ENCODE measurements at places on chromosomes 3 and 15.

DNA sequence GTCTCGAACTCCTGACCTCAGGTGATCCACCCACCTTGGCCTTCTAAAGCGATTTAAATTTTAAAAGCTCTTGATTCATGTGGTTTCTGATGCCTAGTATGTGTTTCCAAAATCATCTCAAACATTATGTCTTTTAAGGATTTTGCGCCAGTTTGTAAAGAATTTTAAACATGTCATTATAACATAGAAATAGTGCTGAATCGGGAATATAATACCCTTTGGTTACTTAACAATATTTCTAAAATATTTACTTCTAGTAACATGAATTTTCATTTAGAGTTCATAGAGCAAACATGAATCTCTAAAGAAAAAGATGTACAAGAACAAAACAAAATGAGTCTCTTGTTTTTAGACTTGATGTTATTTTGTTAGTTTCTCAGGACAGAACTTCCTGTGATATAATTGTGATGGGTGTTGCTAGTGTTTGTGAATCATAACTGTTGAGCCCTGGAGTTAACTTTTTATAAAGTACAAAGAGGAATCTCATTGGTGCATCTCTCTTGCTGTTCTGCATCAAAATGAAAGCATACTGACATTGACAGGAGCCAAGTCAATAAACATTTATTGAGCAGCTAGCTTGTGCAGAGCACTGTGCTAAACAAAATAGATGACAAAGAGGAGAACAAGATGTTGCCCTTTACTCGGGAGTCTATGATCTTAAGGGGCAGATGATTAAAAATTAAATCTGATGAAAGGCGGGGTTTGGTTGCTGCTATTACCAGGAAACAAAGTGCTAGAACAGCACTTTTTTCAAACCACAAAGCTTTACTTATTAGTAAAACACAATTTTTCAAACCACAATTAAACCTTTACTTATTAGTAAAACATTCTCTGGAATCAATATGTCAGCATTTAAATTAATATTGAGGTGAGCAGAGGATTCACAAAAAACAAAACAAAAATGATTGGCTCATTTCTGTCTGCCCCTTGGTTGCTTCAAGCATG is 73.4 kb downstream of the MME start:
- no peak for ATAC-seq

DNA sequence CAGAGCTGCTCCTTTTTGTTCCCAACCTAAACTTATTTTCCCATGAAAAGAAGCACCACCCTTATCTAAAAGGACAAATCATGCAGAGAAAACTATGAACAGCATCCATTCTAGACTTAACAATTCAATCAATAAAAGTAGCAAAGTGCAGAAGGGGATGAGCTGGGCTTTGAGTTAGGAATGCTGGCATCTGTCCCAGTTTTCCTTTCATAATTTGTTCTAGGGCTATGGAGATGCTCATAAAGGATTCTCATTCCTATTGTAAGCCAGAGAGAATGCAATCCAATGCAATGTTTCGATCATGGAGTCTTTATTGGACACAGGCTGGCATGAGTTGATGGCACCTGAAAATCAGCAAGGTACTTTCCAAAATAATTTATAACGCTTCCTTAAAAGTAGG is 330.6 kb downstream of the VPS13C start:
- ATAC-seq = no peak

DNA sequence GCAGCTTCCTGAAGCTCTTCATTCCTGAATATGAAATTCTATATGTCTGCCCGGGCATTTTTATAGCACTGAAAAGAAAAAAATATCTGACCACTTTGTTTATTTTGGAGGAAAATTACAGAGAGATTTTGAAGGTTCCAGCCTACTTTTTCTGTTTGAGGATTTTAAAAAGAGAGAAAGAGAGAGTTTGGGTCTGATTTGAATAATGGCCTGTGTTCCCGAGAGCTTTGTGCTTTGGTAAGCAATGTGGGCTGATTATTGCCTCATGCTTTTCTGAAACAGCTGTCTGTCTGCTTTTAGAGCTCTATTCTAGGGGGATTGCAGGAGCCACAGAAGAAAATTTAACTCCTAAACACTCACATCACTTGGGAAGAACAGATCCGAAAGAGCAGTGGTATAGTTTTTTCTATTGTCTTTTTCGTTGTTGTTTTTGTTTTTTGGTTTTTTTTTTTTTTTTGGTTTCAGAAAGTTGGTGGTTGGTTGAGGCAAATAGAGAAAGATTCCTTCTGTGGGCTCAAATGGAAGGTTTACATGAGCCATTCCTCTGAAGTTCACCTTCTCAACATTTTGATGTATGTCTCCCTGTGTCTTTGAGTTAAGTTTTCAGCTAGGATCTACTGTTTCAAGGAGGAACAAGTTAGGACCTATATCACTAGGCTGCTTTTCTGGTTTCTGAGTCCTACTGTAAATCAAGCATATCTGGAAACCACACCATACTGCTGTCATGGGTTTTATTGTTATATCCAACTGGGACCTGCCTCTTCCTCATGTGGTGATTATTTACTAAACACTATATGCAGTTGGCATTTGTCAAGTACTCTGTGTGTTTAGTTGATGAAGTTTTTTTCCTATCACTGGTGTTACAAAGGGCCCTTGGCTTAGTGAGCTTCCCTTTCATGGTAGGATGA is 178.9 kb downstream of the KCNMB2 start:
- ATAC-seq = no peak

DNA sequence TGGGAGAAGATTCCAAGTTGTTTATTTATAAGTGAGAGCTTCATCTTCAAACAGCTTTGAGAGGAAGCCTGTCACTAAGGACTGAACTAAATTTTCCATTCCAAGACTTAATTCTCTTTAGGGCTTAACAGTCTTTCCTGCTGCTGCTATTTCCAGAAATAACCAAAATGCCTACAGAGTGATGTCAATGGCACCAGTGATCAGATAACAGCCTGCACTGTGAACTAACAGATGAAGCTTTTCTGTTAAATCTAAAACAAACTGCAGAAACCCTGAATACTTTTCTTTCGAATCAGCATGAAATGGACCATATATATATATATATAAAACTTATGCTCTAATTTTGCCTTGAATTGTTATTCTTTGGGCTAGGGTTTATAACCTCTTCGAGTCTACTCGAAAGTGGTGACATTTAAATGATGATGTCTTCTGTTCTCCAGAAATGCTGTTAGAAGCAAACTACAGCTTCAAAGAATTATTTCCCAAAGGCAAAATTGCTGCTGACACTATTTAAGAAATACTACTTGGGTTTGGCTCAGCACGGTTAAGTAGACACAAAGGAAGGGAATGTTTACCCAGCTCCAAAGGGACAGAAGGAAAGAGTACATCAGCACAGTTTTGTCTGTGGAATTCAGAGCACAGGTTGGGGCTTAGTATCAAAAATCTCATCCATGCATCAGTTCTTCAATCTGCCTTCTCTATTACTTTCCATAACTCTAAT is 238.5 kb upstream of the LRRN1 start:
- no peak for ATAC-seq

GRCh38 chr3:197960694-197961581 is 921 bp downstream of the LMLN start:
- ATAC-seq = no peak

DNA sequence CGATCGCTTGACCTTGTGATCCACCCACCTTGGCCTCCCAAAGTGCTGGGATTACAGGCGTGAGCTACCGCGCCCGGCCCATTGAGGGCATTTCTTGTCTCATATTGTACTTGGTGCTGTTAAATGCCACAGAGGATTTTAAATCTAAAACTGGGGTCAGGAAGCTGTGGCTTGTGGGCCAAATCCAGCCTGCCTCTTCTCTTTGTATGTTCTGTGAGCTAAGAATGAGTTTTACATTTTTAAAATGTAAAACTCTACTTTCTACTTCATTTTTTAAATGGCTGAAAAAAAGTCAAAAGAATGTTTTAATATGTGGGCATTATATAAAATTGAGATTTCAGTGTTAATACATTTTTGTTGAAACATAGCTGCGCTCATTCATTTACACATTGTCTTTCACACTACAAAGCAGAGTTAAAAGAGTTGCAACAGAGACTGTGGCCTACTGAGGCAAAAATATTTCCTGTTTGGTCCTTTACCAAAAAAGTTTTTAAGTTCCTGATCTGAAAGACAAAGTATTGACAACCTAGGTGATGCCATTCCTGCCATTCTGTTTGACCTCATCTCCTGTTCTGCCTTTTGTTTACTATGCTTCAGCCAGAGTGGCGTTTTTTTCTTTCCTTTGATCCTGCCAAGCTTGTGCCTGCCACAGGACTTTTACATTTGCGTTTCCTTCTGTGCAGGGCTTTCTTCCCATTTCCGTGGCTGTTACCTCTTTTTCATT is 50.4 kb downstream of the PDCD6IP start:
- ATAC-seq = no peak

DNA sequence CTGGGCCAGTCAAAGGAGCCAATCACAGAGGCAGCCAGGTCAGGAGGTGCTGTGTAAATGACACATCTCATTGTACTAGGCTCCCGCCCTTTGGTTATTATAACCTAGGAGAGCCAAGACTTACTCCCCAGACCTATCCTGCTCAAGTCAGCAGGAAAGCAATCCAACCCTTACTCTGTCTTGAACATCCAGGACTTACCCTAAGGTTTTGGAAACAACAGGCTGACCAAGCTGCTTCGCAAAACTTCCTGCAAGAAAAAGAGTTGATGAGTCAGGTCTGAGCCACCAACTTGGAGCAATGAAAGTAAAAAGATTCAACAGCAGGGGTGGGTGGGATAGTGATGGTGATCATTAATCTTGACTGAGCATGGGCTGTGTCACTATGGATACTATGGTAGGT is 144.4 kb downstream of the MYLK start:
- ATAC-seq = no peak

- no peak for ATAC-seq
Measured at GRCh38 chr15:90591524-90591923, 61.8 kb downstream of the CRTC3 start.

GRCh38 chr3:132804498-132804897 is 82.3 kb upstream of the NPHP3 start:
- ATAC-seq = no peak

DNA sequence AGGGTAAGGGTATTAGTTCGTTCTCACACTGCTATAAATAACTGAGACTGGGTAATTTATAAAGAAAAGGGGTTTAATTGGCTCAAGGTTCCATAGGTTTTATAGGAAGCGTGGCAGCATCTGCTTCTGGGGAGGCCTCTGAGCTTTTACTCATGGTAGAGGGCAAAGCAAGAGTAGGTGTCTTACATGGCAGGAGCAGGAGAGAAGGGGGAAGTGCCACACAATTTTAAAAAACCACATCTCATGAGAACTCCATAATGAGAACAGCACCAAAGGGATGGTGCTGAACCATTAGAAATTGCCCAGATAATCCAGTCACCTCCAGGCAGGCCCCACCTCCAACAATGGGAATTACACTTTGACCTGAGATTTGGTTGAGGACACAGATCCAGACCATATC is 12.2 kb downstream of the RNF111 start:
- no peak for ATAC-seq

DNA sequence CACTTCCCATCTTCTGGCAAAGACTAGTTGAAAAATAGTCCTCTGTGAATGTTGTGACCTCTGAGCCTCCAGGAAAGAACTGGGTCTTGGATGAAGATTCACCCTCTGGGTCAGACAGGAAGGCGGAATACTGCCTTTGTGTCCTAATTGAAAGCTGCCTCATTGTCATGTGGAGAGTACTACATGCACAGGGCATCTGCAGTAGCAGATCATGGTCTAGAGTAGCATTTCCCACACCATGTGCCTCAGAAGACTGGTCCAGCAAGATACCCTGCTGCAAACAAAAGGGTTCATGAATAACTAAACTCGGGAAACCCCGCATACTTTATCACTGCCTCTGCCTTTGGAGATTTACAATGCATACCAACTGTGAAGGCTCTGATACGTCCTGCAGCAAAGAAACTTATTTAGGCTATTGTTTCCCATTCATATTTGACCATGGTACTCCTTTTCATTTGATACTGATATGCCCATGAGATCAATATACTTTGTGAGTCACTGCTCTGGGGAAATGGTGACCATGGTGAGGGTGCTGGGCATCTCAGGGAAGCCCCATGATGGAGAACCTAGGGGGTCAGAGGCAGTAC is 22.7 kb downstream of the IRAK2 start:
- ATAC-seq = no peak

DNA sequence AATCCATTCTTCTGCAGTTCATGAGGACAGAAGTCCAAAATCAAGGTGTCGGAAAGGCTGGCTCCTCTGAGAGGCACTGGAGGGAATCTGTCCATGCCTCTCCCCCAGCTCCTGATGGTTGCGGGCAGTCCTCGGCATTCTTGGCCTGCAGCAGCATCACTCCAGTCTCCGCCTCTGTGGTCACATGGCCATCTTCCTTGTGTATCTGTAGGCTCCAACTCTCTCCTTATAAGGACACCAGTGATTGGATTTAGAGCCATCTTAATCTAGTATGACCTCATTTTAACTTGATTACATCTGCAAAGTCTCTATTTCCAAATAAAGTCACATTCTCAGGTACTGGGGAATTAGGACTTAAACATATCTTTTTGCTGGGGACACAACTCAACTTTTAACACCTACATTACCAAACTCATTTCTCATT is 56.0 kb upstream of the FLNB start:
- ATAC-seq = no peak

GRCh38 chr15:63030101-63030551 is 12.4 kb upstream of the TPM1 start:
- ATAC-seq = no peak

DNA sequence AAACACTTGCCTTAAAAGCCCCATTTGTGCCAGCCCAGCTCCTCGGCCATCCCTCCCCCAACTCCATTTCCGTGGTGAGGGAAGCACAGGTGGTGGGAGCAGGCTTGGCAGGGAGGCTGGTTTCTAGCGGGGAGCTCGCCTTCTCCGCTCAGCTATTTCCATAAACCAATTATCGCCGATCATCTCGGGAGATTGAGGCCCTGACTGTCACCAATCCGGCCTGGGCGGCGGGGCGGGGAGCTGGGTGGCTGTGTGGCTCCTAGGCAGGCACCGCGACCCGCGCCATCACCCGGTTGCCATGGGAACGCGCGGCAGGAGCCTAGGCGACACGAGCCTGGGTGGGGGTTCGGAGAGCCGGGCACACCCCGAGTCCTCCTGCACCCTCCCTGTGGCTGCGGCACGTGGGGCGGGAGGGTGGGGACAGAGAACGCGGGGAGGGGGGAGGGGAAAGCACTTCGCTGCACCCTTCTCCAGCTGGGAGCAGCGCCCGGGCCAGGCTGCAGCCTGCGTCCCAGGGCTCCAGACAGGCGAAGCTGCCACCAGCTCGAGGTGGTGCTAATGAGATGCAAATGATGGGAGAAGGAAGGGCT is 9.3 kb downstream of the CCDC33 start:
- no peak for ATAC-seq

DNA sequence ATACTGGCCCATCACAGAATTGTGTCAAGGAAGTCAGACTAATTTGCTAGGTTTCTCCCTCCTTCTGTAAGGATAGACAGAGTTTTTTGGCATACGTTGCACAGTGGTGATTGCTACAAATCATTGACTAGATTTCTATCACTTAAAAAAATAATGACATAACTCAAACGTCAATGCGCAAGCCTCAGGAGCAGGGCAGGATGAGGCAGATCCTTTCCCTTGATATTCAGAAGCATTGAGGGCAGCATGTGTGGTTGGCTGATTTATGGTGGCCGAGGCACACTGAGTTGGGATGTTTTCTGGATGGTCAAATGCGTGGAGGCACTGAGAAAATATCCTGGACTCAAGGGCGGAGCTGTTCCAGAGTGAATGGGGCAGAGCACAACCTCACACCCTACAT is 14.4 kb downstream of the THSD4 start:
- ATAC-seq = no peak
